ENCODE measurements at places on chromosomes 13 and 19. TPM values are rescaled to one million over a fixed set of nuclear protein-coding genes. Genes with fewer than 3 reads are reported as not detected.

Gene SIGLEC6
- not detected for polyA plus RNA-seq

- DNase-seq = no peak
Observed at GRCh38 chr13:114211446-114212157, 23.1 kb upstream of the CDC16 start.

DNA sequence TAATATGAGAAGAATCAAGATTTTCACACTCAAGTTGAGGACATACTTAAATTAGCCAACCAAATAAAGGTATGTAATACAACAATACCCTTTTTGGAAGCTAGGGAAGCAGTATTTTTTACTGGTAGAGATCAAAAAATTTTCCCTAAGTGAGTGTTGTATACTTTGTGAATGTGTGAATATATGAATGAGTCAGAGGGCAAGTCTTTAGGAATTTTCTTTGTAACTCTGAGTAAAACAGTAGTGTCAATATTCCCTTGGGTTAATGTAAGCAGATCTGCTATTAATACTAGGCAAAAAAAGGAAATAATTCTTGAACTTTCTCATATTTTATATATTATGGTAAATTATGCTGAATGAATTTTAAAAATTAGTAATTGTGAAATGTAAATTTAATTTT is 1161.8 kb upstream of the MIR17HG start:
- DNase-seq = no peak

GRCh38 chr13:83503424-83503823 is 378.9 kb downstream of the SLITRK1 start:
- DNase-seq = no peak

DNA sequence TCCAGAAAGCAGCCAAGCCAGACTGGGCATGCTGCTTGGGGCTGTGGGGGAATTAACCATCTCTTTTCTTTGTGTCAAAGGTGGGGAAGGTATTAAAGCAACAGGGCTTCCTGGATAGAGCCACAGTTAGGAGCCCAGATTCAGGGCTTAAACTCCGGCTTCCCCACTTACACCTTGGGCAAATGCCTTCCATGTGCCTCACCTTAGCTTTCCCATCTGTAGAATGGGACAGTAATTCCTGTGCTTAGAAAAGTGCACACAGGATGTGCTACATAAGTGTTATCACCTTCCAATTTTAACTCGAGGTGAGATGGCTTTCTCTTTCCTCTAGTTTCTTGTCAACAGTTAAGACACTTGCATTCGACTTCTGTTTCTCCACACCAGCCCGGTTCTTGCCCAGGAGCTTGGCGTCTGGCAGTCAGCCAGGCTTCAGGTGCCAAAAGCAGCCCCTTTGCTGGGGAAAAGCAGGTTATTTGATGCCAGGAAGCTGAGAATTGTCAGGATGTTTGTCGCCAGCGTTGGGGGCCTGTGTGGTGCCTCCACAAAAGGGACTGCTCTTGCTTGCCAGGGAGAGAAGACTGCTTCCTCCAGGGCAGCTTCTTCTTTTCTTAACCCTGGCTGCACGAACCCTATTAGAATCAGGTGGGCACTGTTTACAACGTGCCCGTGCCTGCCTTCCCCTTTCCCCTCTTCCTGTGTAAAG is 79.2 kb downstream of the SIPA1L3 start:
- no peak for DNase-seq

DNA sequence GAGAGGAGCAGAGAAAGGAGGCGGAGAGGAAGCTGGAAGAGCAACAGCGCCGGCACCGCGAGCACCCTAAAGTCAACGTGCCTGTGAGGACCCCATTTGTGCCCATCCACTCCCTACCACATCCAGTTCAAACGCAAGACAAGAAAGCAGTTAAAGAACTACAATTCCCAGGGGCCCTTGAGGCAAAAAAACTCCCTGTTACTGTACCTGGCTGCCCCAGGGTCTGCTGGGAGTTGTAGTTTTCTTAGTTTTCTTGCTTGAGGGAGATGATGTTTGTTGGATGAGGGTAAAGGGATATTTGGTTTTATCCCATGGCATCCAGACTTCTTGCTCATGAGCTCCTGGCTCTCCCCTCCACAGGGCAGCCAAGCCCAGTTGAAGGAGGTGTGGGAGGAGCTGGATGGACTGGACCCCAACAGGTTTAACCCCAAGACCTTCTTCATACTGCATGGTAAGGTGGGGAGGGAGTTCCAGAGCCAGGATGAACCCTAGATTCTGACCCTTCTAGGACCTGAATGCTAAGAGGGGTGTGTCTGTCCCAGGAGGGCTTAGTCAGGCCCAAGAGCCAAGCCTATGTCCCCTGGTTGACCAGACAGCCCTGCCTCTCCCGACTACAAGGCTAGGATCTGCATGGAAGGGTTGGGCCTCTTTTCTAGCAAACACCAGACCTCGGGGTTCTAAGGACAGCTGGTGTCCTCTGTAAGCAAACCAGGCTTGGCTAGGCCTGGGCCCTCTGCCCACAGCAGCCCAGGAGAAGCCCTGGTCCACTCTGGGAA is 13.2 kb downstream of the NUCB1 start:
- DNase-seq = no peak

Data from left kidney (tissue), 8 donors.